A549 treated with ZK216348 at 1 μM for 4 hours (cell line): ENCODE measurements at places on chromosomes 12 and 14. TPM values are rescaled to one million over a fixed set of nuclear protein-coding genes. Genes with fewer than 3 reads are reported as not detected.

The CMA1 gene
- total RNA-seq: not detected in 5 replicates

The PLBD2 gene
- total RNA-seq: 22.3 to 42.1 TPM (median 34.4 TPM) in 5 replicates

The PLA2G1B gene
- not detected in 5 replicates for total RNA-seq

The GPR162 gene
- total RNA-seq: 0.39 to 0.87 TPM (median 0.56 TPM) in 5 replicates
